ENCODE measurements at places on chromosomes 16 and 17.

- no peak for DNase-seq
Observed at GRCh38 chr17:41480136-41480535, 815 bp downstream of the KRT35 start.

GRCh38 chr16:66972983-66973382 is 11.9 kb downstream of the CES3 start:
- DNase-seq: no peak

GRCh38 chr16:10362077-10362863 is 23.6 kb upstream of the ATF7IP2 start:
- DNase-seq: no peak

DNA sequence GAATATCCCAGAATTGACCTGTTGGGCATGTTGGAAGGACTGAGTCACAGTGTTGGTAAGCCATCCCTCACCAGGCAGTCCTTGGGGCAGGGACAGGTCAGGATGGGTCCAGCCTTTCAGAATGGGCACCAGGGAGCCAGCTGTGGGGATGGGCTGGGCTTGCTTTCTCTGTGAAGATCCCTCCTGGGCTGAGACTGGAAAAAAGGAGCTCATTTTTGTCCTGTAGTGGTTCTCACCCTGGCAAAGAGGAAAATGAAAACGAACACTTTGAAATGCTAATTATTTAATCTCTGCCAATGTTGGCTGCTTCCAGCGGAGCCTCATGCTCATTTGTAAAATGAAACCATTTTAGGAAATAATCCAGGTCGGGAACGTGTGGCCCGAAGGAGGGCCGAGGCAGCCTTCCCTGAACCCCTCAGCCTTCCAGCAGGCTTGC is 237.5 kb upstream of the SALL1 start:
- no peak for DNase-seq

GRCh38 chr16:86653285-86654006 is 75.1 kb downstream of the FOXL1 start:
- DNase-seq: no peak

- no peak for DNase-seq
Observed at GRCh38 chr16:89038221-89038721, 55.4 kb upstream of the ACSF3 start.

DNA sequence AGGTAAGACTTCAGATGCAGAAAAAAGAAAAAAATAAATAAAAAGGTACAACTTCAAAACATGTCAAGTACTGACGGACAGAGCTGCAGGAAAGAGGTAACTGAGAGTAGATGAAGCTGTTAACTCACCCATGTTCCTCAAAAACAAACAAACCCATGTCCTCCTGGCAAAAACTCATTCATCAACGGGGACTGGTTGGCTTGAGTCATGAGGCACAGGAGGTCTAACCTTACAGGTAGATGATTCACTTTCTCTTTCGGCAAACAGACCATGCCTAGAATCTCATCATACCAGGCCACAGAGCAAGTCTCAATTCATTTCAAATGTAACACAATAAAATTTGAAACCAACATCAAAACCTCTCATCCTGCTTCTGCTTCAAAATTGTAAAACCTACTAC is 12.3 kb upstream of the FASN start:
- no peak for DNase-seq

- DNase-seq: no peak
Observed at GRCh38 chr16:70749006-70749678, 51.8 kb downstream of the VAC14 start.

DNA sequence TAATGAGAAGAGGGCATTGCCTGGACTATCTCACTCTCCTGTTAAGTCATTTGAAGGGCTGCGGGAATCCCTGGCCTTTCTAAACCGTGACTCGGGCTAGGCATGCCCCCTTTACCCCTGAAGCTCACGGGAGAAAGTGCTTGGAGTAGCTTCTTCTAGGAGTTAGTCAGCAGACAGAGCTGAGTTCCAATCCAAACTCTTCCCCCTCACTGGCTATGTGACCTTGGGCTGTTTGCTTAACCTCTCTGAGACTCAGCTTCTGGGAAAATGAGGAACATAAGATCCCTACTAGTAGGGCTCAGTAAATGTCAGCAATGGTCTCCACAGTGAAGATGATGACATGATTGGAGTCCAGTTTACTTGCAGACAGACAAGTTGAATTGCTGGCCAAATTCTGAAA is 5.7 kb upstream of the B9D1 start:
- DNase-seq: no peak

- no peak for DNase-seq
Observed at GRCh38 chr17:70298929-70299531, 129.7 kb downstream of the KCNJ2 start.

DNA sequence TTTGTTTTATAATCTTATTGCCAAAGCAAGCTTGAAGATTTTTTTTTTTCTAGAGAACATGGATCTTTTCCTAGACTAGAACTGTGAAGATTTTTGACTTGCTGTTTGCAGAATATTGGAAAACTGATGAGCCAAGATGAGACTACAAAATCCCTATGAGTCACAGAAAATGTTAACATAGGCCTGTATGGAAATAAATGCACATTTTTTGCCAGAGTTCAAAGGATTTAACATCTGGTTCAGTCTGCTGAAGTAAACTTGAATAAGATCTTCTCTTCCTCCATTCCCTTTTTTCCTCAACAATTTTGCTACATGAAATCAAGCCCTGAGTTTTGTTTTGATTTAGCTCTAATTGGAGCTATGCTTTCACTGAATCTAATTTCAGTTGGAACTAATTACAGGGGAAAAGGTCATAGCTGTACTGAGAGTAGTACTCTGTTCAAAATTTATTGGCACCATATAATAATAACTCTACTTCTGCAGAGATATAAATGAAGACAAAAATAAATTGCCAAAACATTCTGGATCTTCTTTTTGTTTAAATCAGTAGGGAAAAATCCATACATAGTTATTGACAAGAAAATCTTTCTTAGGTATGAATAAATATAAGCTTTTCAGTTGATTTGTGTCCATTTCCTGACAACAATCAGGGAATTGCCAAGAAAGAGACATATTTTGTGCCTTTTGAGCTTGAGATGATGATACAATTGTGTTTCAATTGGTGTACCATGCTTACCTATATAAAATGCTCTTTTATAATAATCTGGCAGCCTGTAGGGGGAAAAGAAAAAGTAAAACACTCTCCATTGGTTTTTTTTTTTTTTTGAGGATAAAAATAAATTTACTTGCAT is 387.5 kb upstream of the GOT2 start:
- DNase-seq: no peak

DNA sequence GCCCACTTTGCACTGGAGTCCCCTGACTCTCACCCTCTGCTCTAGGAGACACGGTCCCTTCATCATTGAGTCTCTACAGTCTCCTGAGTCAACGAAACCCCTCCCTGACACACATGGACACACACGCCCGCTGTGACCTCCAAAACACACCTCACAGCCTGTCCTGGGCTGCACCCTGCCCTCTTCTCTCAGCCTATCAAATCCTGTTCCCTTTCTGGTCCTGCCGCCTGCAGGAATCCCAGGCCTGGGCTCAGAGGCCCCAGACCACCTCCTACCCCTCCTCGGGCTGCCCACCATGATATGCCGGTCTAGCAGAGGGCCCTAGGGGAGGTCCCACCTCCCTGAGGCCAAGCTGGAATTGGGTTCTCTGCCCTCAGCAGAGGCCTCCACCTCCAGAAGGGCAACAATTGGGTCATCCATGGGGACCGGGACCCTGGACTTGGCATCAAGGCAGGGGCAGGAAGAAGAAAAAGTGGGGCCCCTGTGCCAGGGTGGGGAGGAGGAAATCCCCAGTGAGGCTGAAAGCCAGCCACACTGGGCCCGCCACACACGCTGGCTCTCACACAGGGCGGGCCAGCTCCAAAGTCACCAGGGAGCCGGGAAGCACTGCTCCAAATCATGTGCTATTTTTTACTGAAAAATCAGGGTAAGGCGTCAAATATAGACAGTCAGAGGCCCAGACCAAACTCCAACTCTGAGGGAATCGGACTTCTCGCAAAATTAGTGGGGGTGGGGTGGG is 3.4 kb downstream of the PPP1R9B start:
- DNase-seq: no peak

- DNase-seq: no peak
Observed at GRCh38 chr17:1918346-1919162, 88.7 kb downstream of the RPA1 start.

- no peak for DNase-seq
Observed at GRCh38 chr16:11087691-11088073, 143.3 kb downstream of the CLEC16A start.

DNA sequence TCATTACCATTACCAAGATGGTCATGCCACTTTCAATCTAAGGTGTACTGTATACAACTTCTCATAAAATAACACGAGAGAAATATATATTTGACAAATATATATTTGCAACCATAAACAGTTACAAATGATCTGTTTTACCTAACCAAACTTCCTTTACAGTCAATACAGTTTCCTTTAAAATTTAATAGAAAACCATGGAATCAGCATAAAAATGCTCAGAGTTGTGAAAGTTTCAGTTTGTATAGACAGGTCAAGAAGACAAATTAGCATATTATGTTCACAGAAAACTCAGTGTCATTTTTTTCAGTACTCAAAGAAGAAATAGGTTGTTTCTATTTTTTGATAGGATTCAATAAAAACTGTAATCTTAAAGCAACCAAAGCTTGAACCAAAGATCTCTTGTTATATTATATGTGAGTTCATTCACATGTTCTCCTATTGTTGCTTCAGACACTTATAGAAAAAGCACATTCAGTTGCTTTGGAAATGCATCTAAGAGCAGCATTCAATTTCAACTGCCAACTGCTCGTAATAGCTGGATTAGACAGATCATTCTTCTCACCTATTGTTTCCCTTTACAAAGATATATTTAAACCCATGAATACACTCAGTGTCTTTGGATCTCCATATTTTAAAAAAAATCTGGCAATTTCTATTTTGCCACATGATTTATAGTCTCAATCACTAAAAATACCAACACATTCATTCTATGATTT is 15.1 kb downstream of the SSH2 start:
- no peak for DNase-seq

DNA sequence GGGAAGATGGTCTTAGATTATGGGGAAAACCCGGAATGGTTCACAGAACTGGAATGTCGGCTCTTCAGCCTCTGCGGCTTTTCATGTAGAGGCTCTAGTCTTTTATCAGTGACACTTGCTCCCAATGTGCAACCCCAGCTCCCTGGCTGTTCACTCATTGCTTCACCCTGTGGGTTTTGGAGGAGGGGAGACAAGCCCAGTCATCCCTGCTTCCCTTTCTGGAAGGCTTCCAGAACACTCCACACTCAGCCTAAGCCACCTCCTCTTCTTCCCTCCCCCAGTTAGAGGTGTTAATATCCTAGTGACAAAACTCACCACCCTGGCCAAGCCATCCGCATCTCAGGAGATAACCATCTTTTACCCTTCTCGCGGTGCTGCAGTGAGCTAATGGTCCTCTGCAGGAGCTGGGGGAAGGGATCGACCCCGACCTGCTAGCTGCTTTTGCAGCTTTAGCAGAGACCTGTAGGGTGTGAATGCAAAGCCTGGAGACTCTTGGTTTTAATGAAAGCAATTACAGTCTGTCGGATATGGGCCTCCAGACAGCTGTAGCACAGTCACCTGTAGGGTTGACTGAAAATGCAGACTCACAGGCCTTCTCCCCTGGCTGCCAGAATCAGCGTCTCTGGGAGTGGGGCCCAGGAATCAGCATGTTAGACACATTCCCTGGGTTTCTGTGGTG is 24.3 kb upstream of the LASP1NB start:
- DNase-seq: no peak

GRCh38 chr17:59505610-59506276 is 59.7 kb upstream of the DHX40 start:
- no peak for DNase-seq

GRCh38 chr17:72870367-72870985 is 222.0 kb downstream of the SLC39A11 start:
- no peak for DNase-seq

- DNase-seq: no peak
Observed at GRCh38 chr17:11273596-11273995, 32.6 kb downstream of the SHISA6 start.

Measured in esophagus squamous epithelium (tissue), 5 donors.